ENCODE measurements at places on chromosomes 16 and 17.

DNA sequence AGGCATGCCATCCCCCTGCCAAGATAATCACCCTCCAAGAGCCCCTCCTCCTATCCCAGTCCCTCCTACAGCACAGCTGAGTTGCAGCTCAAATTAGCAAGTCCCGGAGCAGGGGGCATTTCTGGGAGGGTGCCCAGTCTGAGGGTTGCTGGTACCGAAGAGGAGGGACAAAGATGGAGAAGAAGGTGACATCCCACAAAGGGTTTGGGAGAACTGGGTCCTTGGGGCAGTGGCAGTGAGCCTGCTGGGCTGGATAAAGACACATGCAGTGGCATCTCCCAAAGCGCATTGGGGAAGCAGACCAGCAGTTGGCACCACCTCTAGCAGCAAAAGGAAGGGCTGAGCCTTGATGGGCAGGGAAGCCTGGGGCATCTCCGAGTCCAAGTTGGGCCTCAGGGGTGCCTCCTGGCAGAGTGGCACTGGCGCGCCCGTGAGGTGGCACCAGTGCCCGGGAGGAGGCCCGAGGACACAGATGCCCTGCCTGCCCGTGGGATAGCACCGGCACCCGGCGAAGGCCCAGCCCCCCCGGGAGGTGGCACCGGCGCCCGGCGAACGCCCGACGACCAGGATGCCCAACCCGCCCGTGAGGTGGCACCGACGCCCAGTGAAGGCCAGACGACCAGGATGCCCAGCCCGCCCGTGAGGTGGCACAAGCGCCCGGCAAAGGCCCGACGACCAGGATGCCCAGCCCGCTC lies 622 bp downstream of the TOM1L2 start:
- DNase-seq = no peak

DNA sequence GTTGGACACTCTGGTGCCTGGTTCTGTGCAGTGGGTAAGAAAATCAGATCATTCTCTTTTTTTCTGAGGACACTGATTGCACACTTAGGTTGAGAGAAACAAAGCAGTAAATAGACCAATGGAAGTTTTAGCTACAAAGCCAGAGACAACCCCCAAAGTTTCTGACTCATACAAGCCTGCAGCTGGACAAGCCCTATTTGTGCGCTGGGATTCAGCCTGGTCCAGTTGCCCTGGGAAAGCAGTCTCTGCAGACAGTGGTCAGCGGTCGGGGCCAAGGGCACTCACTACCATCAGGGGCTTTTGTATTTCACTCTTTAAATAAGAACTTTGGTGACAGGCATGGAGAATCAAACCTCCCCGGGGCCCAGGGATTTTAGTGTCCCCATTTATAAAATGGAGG lies 6.0 kb upstream of the RHBDL3 start:
- DNase-seq = no peak

DNA sequence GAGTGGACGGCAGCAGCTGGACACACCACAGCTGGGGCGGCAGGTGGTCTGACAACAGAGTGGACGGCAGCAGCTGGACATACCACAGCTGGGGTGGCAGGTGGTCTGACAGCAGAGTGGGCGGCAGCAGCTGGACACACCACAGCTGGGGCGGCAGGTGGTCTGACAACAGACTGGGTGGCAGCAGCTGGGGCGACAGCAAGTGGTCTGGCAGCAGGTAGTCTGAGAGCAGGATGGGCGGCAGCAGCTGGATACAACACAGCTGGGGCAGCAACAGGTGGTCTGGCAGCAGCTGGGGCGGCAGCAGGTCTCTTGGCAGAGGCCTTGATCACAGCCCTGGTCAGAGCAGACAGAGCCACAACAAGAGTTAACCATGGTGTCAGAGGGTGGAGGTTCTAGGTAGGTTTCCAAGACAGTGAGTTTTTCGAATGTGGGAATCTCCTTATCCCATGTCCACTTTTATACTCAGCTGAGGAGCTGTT lies at the start of gene KRTAP4-1:
TSS of gene KRTAP4-1 (minus strand) at position 432 of the 482 bp plus-strand sequence. CDS start at position 375, 57 bp downstream.
- no peak for DNase-seq

- no peak for DNase-seq
These were observed 486.4 kb upstream of the KIF2B start for GRCh38 chr17:53336281-53336680.

- DNase-seq = no peak
These were observed 55.4 kb downstream of the IRX6 start for GRCh38 chr16:55379371-55379770.

GRCh38 chr17:66353937-66354401 lies 51.6 kb downstream of the PRKCA start:
- no peak for DNase-seq

GRCh38 chr16:72287649-72288048 lies 115.7 kb upstream of the PMFBP1 start:
- no peak for DNase-seq

- DNase-seq = no peak
These were observed 412.1 kb downstream of the RBFOX1 start for GRCh38 chr16:7744546-7745264.

DNA sequence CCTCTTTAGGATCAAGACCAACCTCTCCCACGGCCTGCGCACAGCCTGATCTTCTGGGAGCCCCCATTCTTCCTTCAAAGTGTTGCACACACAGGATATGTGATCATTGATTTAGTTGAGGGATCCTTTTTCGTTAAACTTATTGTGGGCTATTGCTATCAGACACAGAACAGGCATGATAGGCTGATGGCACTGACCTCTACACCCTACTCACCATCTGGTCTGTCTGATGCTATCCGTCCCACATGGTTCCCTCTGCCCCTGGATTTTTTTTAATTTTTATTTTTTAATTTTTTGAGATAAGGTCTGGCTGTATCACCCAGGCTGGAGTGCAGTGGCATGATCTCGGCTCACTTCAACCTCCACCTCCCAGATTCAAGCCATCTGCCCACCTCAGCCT lies 19.2 kb upstream of the LITAF start:
- DNase-seq = no peak

- peak; percentile 99 for DNase-seq
These were observed 408 bp upstream of the KPNA2 start for GRCh38 chr17:68035131-68035522.

GRCh38 chr17:41340934-41341861 lies 9.4 kb downstream of the KRT33A start:
- no peak for DNase-seq

GRCh38 chr17:77529328-77529650 lies 388.5 kb downstream of the SEC14L1 start:
- DNase-seq = no peak

DNA sequence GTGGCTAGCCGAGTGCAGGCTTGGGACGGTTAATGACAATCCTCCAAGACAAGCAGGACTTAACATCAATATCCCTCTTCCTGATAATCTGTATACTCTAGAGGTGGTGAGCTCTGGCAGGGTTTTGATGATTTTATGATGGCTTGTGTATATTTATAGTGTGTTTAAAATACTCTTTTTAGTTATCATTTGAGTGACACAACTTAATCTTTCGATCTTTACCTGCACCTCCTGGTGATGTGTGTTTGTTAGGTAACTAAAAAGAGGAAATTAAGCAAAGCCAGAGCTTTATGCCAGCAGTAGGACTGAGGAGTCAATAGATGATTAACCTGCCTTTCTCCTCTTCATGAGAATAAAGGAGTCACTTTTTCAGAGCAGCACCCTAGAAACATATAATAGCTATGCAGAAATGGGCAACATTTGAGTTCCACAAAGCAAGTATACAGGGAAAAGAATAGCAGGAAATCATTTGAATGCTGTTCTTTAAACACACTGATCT lies 210.5 kb downstream of the IRX3 start:
- DNase-seq = no peak

GRCh38 chr16:87963400-87963799 lies 12.2 kb downstream of the BANP start:
- DNase-seq = no peak

GRCh38 chr17:58176200-58176599 lies 9.4 kb downstream of the OR4D2 start:
- no peak for DNase-seq

GRCh38 chr16:12455287-12455798 lies 348.3 kb downstream of the CPPED1 start:
- no peak for DNase-seq

DNA sequence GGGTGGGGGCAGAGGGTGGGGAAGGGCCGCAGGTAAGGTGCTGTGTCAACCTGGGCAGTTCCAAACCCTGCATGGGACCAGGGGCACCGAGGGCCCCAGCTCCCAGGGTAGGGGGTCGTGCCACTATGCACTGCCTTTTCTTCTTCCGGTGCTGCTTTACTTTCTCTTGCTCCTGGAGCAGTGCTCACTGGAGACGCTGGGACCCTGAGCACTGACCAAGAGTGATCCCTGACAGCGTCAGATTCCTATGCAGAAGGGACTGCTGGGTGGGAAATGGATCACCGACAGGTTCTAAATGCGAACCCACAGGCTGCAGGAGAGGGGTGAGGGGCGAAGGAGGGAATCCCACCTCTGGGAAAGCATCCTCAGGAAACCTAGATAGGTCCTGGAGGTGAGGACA lies 470.1 kb downstream of the SOX9 start:
- no peak for DNase-seq

DNA sequence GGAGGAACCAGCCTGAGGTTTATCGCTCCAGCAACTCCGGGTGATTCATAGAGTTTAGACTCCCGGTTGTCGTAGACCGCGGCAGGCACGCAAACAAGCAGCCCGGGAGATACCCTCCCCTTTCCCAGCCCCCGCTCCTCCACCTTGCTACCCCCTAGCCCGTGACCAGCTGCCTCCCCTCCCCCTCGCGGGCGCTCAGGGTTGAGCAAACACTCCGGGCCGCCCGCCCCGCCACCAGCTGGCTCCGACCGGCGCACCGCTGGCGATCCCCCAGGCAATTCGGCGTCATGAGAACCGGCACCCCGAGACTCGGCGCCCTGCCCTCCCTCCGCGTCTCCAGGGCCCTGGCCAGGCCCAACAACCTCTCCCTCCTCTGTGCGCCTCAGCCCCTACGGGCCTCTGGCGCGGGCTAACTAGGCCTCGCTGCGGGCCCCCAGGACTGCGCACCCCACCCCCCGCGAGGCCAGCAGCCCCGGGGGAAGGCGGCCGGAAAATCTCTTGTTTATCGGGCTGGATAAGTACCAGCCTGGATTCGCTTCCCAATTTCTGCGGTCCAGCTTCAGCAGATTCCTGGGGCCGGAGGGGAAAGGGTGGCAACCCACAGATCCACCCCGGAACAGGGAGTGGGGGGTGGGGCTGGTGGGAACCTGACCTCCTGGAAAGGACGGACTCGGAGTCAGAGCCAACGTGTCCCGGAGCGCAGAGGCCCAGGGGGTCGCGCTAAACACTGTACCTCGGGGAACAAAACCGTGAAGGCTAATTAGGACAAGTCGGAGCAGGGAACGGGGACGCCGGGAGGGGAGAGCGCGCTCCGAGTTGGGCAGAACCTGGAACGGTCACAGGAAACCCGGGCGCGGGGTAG lies 951 bp upstream of the GPRC5C start:
- no peak for DNase-seq

DNA sequence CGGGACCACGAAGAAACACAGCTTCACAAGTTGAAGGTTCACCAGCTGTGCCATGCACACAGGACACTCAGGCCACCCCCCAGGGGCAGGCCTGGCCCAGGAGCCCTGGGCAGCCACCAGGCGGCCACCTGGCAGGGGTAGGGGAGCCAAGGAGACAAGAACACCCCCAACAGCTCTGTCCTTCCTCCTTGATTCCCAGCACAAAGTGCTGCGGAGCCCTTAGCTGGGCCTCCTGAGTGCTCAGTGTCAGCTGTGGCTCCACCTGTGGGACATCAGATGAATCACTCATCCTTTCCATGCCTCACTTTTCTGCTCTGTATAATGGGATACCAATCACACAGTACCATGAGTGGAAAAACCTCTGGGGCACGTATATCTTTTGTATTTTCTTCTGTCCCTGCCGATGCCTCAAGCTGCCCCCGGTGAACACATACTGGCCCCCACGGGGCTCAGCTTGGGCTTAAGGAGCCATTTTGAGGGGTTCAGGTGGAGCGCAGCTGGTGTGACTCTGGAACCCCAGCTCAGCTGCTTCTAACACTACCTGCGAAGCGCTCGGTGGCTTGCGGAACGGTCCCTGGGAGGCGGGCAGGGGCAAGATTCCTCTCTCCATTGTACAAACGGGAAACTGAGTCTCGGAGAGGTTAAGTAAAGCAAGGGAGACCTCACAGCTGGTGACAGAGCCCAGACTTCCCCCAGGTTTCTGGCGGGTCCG lies 12.0 kb downstream of the GALK1 start:
- DNase-seq = no peak

DNA sequence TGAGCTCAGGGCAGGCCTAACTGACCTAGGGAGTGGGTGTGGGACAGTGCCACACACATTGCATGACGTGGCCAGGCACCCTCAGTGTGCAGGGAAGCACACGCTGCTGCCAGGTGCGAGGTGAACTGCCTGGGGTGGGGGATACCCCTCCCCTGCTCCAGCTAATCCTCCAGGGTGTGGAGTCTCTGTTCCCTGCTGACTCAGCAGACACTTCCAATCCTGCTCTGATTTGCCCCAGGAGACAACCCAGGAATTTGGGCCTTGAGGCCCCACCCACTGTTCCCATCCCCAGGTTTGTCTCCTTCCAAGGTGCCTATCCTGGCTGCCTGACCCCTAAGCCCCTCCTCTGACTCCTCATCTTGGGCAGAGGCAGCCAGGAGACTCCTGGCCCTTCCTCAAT lies 10.7 kb downstream of the DLX3 start:
- no peak for DNase-seq

DNA sequence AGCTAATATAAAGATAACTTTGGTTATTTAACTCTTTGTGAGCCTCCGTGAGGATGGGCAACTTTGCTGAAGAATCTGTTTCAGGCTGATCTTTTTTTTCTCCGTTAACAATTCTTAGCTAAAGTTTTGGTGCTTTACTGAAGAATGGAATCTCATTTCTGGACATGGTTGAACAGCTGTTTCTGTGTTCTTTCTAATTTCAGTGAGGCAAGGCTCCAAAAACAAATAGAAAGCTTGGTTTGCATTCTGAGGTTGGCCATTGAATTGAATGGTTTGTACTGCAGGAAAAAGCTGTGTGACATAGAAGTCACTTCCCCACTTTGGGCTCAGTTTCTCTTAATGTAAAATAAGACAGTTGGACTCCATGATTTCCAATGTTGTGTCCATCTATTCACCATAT lies 22.3 kb upstream of the HLF start:
- no peak for DNase-seq

- DNase-seq = no peak
These were observed 57.4 kb upstream of the TEKT3 start for GRCh38 chr17:15398736-15399331.

- no peak for DNase-seq
These were observed 5.4 kb downstream of the RNF227 start for GRCh38 chr17:7910711-7911110.

- DNase-seq = no peak
These were observed 49.4 kb downstream of the SLC39A11 start for GRCh38 chr17:73042809-73043685.

- no peak for DNase-seq
These were observed 220.4 kb upstream of the MYOCD start for GRCh38 chr17:12445331-12445730.

DNA sequence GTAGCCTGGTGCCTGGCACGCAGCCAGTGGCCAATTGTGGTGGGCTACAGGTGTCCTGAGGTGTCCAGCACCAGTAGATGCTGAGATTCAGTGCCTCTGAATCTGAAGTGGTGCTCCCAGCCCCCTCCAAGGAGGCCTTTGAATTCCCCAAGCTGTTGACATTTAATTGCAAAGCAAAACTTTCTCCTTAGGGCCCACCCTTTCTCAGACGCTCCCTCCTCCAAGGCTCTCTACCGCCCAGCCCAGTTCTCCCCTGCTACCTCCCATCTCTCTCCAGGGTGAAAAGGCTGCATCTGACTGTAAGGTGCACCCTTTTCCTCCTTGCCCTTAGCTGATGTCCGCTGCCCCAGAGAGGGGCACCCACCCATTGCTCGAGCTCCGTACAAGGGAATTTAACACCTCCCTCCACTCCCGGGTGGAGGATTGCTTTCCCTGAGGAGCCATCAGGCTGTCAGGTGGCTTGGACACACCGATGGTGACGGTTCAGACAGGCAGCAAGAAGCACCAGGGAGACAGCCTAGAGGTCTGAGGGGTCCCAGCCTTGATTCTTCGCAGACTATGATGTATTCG lies 1.7 kb downstream of the BEAN1 start:
- DNase-seq = no peak

All from NCI-H1048 (cell line).